ENCODE measurements at places on chromosomes 1 and 21.

- DNase-seq = no peak
Measured at GRCh38 chr1:47208374-47208850, 18.6 kb upstream of the PDZK1IP1 start.

- DNase-seq = no peak
Measured at GRCh38 chr1:192133350-192133926, 24.8 kb upstream of the RGS18 start.

GRCh38 chr1:218383051-218383450 is 37.9 kb downstream of the TGFB2 start:
- DNase-seq = no peak

DNA sequence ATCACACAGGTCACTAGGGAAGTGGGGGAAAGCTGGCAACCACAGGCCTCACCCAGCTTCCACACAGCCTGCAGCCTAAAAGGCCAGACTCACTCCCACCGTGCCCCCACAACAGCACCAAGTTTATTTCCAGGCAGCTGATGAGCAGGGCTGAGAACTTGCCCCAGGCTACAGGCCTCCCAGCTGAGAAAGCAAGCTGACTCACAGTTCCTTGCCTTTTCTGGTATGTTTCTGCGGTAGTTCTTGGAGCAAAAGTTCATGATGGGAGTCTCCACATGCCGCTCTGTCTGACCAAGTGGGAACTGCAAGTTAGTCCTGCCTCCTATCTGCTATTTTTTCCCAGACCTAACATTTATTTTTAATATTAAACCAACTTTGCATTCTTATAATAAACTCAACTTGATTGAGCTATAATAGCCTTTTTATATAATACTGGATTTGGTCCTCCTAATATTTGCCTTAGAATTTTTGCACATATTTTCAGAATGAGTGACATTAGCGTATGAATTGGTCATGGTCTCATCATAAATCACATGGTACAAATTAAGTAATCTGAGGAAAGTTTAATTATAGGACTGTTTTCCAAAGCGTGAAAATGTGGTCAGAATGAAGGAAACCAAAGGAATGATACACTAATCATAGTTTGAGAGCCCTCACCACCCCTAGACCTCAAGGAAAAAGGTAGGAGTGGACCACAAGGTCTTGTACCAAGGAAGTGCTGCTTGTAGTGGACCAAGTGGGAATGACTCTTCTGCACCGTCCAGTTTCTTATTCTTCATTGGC is 30.7 kb downstream of the RPAP2 start:
- DNase-seq = no peak

GRCh38 chr1:183461350-183461749 is 10.9 kb upstream of the SMG7 start:
- DNase-seq = no peak

GRCh38 chr1:224744521-224744920 is 128.4 kb downstream of the CNIH3 start:
- DNase-seq = no peak

DNA sequence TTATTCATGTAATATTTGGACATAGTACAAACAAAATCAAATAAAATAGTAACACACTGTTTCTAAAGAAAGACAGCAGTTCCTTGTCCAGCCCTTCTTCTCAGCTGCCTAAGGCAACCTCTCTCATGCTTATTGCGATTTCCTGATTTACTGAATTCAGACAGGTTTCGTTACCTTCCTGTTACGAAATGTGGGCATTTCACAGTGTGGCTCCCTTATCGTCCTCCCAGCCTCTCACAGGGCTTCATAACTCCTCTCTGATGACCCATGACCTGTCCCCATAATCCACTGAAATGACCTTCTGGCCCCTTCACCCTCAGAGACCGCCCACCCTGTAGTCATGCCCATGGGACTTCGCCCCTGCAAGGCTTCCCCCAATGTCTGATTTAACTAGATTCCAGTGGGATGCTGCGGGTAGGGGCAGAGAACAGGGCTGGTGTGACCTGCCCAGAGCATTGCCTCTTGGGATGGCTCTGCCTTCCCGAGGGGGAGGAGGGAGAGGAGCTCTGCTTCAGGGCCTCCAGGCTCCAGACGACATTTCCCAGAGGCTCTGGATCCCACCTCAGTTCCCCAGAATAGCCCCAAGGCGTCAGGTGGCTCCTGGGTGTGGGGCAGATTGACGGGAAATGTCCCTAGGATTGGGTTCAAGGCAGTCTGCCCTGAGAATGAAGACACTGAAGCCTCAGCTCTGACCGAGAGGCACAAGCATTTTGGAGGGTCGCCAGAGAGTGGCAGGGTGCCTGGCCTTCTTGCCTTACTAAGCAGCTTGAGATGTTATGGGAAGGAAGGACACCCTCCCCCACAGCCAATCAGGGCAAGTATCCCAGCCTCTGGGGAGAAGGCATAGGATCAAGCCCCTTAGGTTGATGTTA is 20.6 kb downstream of the PADI2 start:
- no peak for DNase-seq

DNA sequence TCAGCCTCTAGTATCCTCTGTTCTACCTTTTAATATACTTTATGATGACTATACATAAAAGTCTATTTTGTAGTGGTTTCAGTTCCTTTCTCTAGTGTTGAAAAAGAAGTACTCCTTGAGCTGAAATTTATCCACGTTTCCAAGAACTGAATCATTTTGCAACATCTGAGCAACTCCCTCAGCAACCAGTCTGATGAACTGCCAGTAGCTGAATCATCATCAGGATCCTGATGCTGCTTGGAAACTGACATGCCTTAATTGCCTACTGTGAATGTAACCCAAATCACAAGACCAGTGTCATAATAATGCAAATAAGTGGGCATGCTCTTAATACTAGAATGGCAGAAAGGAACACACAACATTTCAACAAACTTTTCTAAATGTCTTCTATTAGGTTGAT is 103.3 kb downstream of the CYYR1 start:
- no peak for DNase-seq

GRCh38 chr1:68745451-68745850 is 248.6 kb upstream of the DEPDC1 start:
- no peak for DNase-seq

DNA sequence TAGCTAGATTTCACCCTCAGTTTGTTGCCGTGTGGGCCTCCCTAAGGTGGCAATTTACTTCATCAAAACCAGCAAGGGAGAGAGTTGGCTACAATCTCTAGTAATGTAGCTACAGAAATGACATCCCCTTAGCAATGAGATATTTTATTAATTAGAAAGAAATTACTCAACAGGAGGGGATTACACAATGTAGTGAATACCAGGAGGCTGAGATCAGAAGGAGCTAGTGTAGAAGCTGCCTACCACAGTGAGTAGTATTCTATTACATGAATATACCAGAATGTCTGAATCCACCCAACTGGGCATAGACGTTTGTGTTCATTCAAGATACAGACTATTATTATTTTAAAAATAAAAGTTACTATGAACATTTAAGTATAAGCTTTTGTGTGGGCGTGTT is 868.2 kb upstream of the CXADR start:
- no peak for DNase-seq

GRCh38 chr21:27580276-27580675 is 613.4 kb upstream of the ADAMTS5 start:
- DNase-seq = no peak

GRCh38 chr1:9400425-9401079 is 107.9 kb downstream of the SPSB1 start:
- no peak for DNase-seq

DNA sequence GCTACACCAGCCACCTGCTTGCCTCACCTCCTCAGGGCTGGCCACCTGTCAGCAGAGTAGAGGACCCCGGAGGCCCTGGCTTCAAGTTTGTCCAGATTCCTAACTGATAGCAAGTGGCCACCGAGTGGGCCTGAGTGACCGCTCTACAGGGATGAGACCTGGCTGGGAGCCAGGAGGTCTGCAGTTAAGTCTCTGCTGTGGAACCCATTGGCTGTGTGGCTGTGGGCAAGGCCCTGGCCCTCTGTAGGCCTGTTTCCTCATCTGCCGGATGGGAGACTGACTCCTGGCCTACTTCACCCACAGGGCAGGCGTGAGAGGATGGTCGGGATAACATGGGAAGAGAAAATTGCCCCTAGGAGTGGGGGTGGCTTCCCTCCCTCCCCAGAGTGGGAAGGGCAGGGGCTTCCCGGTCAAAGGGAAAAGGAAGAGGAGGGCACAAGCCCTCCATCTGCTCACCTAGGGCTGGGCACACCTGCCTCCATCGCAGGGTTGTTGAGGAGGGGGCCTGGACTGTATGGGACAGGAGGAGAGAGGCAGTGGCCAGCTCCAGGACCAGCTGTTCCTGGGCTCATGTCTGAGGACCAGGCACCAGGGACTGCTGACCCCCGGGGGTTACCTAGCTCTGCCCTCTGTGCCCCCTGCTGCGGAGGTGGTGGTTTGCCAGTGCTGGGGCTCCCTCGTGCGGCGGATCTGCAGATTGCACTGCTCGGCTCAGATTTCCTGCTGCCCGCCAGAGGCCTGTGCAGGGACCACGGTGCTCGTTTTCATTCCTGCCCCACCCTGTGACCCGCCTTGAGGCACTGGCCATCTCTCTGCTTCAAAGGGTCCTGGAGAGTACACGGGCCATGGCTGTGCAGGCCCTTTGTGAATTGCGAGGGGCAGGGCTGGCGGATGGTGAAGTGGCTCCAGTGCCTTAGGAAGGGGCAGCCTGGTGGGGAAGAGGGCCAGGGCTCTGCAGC is 9.1 kb upstream of the MTFR1L start:
- DNase-seq = peak; percentile 51

DNA sequence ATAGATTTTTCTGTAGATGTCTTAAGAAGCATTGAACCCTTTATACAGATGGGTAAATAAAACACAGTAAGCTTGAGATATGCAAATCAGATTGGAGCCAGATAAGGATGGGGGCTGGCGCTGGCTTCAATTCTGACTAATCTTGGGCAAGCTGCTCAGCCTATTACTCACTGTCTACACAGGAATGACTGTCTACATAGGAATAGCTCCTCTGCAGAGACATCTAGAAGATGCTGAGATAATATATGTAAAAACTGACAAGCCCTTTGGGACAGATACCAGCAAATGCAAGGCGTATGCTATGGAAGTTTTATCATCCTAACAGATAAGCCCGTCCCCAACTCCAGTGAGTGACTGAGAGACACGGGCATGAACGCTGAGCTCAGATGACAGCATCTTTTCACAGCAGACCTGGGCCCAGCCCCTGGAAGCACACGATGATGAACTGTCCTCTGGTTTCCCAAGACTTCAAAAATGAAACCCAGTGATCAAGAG is 1.7 kb downstream of the CLDN14 start:
- peak; percentile 11 for DNase-seq

- DNase-seq = no peak
Measured at GRCh38 chr1:26702680-26703038, 6.8 kb downstream of the ARID1A start.

DNA sequence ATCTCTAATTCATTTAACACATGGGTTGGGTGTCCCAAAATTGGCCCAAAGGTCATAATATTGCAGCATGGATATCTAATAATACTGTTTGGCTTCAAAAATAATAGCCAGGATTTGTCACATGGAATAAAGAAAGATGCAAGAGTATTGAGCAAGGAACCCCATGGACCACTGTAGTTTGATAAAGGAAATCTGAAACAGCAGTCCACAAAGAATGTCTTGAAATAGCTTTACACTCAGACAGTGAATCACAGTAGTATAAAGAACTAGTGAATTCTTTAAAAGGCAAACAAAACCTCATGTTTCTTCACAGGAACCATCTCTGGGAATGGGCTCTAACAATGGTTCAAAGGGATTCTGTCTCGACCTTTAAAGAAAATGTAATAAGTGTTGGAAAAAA is 576.1 kb upstream of the ZRANB2 start:
- DNase-seq = no peak

DNA sequence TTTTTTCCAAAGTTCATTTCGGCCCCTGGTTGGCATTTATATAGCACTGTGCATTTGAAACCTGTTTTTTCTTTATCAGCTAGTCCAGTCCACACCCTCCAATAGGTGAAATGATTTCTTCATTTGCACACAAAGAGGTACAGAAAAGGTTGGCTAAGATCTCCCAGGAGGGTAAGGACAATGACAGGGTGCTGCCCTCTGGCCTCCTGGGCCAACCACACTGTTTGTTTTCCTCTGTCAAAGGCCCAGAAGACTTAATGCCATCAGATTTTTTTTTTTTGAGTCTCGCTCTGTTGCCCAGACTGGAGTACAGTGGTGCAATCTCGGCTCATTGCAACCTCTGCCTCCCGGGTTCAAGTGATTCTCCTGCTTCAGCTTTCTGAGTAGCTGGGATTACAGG is 70.1 kb upstream of the EFHD2 start:
- DNase-seq = no peak

- DNase-seq = no peak
Measured at GRCh38 chr1:2127187-2128145, 67.1 kb downstream of the FAAP20 start.

- DNase-seq = no peak
Measured at GRCh38 chr21:18114810-18115209, 129.8 kb upstream of the CHODL start.

DNA sequence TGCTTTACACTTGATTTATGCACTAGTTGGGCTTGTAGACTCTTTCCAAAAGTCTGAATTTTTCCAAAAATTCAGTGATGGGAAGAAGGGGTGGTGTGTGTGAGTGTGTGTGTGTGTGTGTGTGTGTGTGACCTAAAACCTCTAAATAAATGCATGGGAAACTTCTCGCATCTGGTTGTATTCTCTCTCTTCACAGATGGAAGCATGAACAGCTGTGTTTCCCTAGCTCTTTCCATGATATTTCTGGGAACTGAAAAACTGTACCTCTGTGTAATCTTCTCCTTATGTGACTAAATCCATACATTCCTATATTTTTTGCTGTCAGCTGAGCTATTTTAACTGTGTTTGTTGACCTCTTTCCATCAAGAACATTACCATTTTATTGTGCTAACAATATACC is 26.2 kb upstream of the CYYR1 start:
- DNase-seq = no peak

DNA sequence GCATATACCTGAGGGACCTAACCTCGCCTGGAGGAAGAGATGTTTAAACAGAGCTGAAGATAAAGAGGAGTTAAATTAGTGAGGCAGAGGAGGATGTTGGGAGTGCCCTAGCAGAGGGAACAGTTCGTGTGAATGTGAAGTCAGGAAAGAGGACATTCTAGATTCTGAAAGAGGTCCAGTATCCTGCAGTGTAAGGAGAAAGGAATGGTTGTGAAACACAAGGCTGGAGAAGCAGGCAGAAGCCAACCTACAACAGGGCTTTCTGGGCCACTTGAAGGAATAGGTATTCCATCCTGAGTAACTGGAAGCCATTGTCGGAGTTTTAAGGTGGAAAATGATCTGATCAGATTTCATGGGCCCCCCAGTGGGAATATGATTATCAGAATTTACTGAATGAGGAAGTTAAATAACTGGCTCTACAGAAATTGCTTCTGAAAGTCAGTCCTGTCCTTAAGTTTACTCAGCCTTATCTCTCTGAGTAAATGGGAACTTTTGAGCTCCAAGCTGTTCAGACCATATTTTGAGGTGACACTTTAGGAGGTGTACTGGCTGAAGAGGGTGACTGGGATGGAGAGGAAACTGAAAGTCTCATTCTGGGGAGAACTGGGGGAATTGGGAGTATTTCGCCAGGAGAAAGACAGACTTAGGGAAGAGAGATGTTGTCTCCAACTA is 24.4 kb upstream of the FAAH start:
- DNase-seq = no peak

Measured in activated CD8-positive, alpha-beta memory T cell treated with anti-CD3 and anti-CD28 coated beads for 48 hours (primary cell).